ENCODE measurements at places on chromosomes 5 and 9.

DNA sequence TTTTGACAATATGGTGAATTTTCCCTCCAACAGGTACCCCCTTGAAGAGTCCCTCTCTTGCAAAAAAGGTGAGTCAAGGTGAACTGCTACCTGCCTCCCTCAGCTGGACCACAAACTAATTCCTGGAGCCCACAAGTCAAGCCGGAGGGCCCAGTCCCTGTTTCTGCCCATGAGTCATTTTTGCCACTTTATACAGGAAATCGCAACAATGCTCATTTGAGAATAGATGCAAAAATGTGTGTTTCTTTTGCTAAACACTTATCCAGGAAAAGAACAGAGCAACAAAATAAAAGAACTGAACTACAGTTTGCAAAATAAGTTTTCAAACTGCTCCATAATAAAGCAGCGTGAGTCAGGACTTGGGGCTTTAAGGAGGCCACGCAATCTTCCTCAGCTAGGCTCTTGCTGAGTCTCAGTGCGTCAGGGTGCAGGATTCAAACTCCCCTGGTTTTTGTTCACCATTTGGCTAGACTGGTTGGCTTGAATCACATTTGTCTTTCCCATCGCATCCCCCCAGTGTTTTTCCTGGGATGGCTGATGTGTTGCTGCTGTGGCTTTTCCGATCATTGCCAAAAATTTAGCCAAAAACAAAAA lies 102.7 kb downstream of the GOLPH3 start:
- no peak for DNase-seq

DNA sequence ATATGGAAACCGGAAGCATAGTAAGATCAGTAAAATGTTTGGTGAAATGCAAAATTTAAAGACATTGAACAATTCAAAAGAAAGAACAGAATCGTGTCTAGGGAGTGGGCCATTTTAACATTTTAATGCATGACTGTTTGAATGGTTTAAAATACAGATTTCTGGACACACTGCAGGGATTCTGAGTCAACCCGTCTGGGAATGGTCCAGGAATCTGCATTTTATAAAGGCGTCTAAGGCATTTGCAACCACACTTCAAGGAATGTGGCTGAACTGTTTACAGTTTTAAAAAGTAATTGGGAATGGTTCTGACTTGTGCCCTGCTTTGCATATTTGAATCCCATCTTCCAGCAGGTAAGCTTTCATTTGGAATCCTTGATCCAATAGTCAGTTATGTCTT lies 811.7 kb upstream of the WWC1 start:
- no peak for DNase-seq

DNA sequence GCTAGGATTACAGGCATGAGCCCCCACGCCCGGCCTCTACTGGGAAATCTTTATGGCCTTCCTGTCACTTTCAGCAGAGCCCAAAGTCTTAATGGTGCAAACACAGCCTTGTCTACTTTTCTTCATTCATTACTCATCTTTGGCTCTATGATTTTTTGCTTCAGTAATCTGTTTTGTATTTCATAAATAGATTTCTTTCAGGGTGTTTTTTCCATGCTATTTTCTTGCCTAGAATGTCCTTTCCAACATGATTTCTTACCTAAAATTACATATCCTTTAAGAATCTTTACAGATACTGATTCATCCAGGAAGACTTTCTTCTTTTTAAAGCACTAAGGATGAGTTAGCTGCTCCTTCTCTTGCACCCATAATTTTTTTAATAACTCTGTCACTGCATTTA lies 213.0 kb downstream of the TAF11L14 start:
- DNase-seq, result no peak

GRCh38 chr9:37908698-37909186 lies 4.8 kb upstream of the SLC25A51 start:
- DNase-seq, result no peak

GRCh38 chr9:121637713-121638220 lies 13.7 kb upstream of the DAB2IP start:
- no peak for DNase-seq

DNA sequence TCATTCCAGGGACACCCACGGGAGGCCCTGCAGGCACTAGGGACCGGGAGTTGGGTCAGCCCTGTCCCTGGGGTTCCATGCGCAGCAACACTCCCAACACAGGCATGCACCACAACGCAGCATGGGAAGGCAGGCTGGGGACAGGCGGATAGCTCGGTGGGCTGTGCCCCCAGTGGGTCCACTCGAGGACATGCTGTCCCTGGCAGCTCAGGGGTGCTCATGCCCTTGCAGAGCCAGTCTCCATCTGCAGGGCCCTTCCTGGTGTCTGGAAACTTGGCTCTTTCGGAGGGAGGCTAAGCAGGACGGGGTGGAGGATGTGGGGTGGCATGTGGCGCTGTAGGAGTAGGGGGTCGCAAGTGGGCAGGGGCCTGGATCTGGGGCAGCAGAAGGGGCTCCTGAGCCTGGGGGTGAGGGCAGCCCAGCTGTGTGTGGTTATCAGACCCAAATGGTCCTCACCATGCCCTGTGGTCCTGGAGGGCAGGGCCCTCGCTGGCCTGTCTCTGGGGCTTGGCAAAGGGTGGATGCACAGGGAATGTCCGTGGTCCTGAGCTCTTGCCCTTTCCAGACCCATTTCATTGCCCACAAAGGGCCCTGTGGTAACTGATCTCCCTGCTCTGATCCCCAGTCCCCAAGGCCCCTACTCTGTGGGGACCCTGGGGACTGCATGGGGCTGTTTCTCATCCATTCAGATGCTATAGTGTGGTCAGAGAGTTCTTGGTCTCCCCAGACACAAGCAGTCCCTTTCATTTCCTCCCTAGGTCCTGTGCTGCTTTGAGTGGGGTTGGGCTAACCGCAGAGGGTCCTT lies 90.3 kb upstream of the PHYKPL start:
- no peak for DNase-seq

- no peak for DNase-seq
These were observed 83.8 kb downstream of the DAB2IP start for GRCh38 chr9:121735065-121735792.
